Smooth muscle cell of the brain vasculature (primary cell): ENCODE measurements at places on chromosomes 2 and 18.

- no peak for DNase-seq
Observed at GRCh38 chr18:50870138-50870845, 8.6 kb upstream of the ME2 start.

DNA sequence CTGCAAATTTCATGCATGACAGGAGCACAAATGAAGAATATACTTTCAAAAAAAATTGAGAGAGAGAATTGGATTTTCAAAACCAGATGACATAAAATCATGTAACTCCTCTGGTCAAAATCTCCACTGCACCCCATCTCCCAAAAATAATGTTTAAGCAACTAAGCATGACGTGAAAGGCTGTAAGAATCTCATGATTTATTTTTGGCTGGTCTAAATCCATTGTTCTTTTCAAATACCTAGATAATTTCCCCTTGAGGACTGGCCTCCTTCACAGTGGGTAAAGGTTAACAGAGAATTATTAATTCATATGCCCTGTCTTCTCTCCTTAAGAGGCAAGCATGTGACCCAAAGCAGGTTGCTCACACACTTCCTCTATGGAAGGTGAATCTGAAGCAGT is 101.5 kb upstream of the CCDC195 start:
- no peak for DNase-seq

DNA sequence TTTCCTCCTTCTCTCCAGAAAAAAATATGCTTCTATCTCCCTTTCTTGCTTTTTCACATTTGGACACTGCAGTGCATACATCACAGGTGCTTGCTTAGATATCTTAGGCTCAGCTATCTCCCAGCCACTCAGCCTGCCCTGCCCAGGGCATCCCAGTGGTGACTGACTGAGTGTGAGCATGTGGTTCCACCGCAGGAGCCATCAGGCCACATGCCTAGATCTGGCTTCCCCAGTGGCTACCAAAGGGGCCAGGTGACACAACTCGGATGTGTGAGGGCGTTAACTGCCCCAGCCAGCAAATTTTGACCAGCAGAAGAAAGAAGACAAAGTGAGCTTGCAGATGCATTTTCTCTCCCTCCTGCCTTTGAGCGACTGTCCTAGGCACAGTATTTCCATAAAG is 25.5 kb downstream of the SP5 start:
- no peak for DNase-seq

- DNase-seq, result no peak
Observed at GRCh38 chr2:237966250-237966564, 607 bp upstream of the UBE2F start.

DNA sequence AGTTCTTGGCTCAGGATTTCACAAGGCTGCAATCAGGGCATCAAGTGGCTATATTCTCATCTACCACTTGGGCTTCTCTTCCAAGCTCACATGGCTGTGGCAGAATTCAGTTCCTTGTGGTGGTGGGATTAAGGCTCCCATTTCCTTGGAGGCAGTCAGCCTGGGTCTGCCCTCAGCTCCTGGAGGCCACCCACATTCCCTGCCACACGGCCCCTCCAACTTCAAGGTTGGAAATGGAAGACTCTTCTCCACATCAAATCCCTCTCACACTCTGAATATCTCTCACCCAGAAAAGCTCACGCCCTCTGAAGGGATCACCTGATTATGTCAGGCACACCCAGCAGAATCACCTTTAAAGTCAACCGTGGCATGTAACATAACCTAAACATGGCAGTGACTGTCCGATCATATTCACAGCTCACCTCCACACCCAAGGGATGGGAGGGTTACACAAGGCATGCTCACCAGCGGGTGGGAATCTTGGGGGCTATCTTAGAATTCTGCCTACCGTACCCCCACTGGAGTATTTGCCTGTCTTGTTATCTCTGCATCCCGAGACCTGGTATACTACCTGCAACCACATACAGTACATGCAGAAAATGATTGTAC is 256.2 kb upstream of the KLHL29 start:
- DNase-seq, result no peak

DNA sequence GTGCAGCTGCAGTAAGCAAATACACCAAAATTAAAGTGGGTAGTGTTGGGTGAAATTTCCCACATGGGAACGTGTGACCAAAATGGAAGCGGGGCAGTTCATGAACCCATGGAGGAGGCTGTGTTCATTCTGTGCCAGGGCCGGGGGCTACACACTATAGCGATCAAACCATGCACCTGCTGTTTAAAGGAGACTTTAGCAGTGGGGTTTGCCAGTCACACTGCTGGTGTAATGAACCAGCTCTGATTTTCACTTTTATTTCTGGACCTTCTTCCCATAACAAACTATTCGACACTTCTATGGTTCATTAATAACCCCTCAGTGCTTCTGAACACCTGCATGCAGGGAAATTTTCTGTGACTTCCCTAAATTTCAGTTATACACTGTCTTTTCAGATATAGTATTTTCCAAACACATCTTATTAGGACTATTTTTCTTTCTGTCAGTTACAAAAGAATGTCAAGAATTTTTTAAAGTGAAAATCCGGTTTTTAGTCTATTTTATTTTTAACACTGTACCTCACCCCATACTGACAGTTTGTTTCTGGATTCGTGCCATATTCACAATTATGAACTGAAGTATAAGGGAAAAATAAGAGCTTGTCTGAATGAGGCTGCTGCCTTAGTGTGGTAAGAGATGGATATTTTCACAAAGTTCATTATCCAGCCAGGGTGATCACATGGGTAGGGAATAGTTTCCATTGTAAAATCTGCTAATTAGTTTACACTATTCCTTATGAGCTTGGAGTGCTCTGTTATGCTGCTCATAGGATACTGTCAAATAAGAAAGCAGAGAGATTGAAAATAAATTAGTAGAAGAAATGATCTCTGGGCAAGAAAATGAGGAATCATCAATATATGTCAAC is 111.3 kb upstream of the CAVIN2 start:
- no peak for DNase-seq

- DNase-seq, result no peak
Observed at GRCh38 chr2:28721601-28722191, 29.9 kb upstream of the PPP1CB start.

- DNase-seq, result peak; percentile 9
Observed at GRCh38 chr2:99984799-99985515, 157.4 kb downstream of the AFF3 start.

DNA sequence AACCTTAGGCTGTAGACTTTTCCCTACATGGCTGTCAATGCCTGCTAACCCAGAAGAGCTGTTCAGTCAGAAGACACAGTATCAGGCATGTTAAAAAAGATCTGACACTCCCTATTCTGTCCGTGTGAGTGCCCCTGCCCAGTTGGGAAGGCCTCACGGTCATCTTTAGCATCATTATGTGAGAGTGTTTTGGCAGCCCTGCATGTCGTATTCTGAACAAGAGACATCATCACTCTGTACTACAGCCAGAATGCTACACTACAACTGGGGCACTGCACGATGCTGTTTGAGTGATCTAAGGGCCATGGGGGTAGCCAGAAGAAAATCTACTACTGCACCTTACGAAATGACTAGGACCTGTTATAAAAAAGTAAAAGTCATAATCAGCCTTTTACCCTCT is 67.2 kb downstream of the GREB1L start:
- no peak for DNase-seq

GRCh38 chr2:11955884-11956291 is 209.5 kb downstream of the LPIN1 start:
- DNase-seq, result no peak

- no peak for DNase-seq
Observed at GRCh38 chr2:145503511-145503910, 983.6 kb upstream of the ZEB2 start.
